SW480 (cell line): ENCODE measurements at places on chromosomes 3 and 15.

GRCh38 chr3:57118254-57118653, 46.9 kb downstream of the IL17RD start:
- DNase-seq = no peak

DNA sequence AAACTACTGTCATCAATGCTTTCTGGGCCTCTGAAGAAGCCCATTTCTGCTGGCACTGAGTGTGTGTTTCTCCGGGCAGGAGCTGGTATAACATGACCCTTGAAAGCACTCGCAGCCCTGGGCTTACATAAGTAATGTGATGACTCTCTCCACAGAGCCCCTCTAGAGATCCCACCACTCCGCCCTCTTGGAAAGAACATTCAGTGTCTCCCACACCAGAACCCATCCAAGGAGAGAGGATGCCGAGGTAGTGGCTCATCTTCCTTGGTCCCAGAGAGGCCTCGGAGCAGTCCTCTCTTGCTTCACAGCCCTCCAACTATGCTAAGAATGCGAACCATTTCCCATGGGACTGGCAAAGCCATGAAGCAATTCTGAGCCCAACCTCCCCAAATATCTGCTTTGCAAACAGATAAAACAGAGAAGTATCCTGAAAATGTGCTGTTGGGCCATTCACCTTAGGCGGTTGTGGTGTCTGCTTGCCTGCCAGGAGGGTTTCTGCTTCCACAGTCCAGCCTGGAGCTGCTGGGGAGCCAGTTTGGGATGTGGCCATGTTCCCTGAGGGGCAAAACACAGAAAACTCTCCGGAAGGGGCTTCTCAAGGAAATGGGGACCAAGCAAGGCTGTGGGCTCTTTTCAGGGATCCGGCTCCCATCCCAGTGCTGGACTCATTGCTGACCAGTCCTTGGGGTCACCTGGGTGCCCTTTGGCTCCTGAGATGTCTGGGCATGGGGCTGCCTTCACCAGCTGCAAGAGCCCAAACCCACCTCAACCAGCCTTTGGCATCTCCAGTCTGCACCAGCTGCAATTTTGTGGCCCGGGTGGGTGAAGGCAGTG, 47.3 kb downstream of the AMOTL2 start:
- DNase-seq = peak; percentile 80

- DNase-seq = no peak
Measured at GRCh38 chr3:43285644-43286043, 696 bp upstream of the SNRK start.

- DNase-seq = no peak
Measured at GRCh38 chr3:37558580-37558979, 303.1 kb upstream of the CTDSPL start.

DNA sequence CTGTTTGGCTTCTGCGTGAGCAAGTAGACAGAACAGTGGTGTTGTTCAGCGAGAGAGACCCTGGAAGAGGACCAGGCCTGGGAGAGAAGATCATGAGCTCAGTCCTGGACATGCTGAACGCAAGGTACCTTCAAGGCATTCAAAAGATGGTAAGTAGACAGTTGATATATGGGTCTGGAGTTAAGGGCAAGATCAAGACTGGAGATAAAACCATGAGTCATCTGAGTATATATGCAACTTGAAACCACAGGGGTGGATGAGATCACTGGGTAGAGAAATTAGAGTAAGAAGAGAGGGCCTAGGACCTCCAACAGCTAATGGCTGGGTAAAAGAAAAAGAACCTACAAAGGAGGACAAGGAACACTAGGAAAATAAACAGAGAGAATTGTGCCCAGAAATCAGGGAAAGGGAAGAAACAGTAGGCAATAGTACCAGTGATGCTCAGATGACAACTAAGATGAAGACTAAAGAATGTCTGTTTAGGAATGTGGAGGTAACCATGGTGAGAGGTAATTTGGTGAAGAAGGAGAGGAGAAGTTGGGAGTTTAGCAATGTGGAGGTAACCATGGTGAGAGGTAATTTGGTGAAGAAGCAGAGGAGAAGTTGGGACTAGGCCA, 343.2 kb upstream of the ADAMTS9 start:
- peak; percentile 51 for DNase-seq

DNA sequence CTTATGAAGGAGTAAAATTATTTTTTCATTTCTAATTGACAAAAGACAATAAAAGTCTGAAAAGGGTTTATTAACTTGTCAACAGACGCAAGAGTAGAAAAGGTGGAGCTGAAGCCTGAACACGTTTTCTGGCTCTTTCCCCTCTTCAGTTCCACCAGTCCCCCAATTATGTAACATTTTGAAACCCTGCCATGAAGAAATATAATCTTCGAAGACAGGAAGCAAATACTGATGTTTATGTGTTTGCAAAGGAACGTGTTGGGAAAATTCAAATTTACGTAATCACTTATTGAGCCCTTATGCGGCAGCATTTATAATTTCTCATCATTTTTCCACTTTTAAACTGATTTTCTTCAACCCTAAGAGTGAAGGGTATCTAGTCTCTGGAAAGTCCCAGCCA, 767 bp downstream of the AP3S2 start:
- peak; percentile 13 for DNase-seq

- no peak for DNase-seq
Measured at GRCh38 chr15:75214293-75215096, 12.8 kb downstream of the C15orf39 start.

GRCh38 chr15:95142531-95142930, 911.2 kb downstream of the MCTP2 start:
- no peak for DNase-seq

- no peak for DNase-seq
Measured at GRCh38 chr3:152289708-152290107, 21.0 kb downstream of the MBNL1 start.

- DNase-seq = no peak
Measured at GRCh38 chr15:24933716-24934115, 21.1 kb upstream of the SNRPN start.

GRCh38 chr3:23920151-23920655, 3.3 kb downstream of the RPL15 start:
- DNase-seq = no peak
